ENCODE measurements at places on chromosomes 7 and 10.

DNA sequence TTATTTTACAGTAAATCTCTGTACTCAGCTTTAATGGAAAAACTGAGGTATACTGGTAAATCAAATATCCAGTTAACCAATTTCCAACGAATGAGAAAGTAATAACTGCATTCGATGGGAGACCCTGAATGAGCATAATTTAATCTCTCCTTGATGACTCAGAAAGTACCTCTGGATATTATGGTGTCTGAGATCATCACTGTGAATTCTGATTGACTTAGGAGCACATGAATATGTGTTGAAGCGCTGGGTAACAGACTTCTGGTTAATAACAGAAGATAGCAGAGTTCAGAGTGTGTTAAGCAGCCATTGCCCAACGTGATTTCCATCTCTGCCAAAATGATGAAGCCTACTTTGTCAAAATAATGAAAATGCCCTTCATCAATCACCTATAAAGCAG is 116.6 kb downstream of the NRP1 start:
- DNase-seq: peak; percentile 85

GRCh38 chr10:97078261-97078937 is 107.4 kb downstream of the SLIT1 start:
- no peak for DNase-seq

- DNase-seq: no peak
Observed at GRCh38 chr7:112306903-112307302, 100.4 kb downstream of the ZNF277 start.

DNA sequence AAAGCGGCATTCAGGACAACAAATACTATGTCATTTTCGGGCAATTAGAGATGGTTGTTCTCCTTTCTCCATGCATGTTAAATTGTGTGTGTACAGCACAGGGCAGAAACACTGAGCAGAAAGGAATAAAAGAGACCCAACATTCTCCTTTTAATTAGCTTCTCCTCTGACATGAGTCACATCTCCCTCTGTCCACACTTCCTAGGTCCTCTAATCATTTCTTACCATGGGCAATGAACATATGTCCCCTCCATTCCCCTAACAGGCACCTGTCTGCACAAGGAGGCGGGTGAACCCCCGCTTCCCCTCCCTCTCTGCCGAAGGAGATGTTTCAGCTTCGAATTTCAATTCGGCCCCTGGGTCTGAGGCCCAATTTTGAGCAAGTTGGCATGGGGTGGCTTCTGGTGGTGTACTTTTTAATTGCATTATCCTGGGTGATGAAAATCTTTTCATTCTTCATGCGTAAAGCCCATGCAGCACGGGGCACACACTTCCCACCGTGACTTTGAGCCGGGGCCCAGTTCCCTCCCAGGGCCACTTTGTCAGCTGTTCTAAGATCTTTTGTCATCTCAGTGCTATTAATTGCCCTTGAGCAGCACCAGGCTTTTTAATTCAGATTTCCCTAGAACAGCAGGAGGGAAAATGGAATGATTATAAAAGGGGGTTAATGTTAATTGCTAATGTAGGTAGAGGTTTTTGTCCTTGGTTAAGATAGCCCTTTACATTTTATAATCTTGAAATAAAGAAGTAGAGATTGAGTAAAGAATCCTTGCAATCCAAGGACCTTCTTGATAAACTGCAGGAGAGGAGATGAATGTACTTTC is 219.5 kb upstream of the NRP1 start:
- DNase-seq: no peak

All from iris pigment epithelial cell (primary cell).